ENCODE measurements at places on chromosomes 16 and 17. TPM values are rescaled to one million over a fixed set of nuclear protein-coding genes. Genes with fewer than 3 reads are reported as not detected.

NTN3 gene
- 1.4 TPM for total RNA-seq

RPL13 gene
- 1,785 TPM for total RNA-seq

PTX4 gene
- total RNA-seq, result not detected

SERPINF2 gene
- 0.38 TPM for total RNA-seq

NAGS gene
- total RNA-seq, result 0.29 TPM

C17orf78 gene
- not detected for total RNA-seq

KRT16 gene
- total RNA-seq, result 1.4 TPM

KRTAP2-4 gene
- not detected for total RNA-seq

CDT1 gene
- 5.6 TPM for total RNA-seq

DNA sequence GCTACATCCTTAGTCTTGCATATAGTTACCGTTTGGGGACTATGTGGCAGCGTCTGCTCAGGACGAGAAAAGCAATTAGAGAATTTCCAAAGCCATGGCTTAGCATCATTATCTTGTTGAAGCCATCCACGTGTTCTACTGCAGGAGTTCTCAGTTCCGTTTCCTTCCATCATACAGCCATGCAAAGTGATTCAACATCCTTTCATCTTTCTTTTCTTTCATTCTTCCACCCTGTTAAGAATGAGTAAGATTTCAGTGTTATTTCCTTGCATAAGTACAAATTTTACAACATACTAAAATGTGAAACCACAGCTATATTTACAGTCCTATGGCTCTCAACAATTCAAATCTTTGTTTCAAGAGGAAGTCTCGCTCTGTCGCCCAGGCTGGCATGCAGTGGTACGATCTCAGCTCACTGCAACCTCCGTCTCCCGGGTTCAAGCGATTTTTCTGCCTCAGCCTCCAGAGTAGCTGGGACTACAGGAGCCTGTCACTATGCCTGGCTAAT lies 3.8 kb downstream of the MARF1 start:
- no peak for DNase-seq

GRCh38 chr17:51650202-51650601 lies 389.9 kb downstream of the UTP18 start:
- DNase-seq, result no peak

- DNase-seq, result no peak
Observed at GRCh38 chr16:2985462-2985861, 5.2 kb upstream of the PKMYT1 start.

GRCh38 chr17:79132271-79133064 lies 57.8 kb downstream of the ENGASE start:
- no peak for DNase-seq

DNA sequence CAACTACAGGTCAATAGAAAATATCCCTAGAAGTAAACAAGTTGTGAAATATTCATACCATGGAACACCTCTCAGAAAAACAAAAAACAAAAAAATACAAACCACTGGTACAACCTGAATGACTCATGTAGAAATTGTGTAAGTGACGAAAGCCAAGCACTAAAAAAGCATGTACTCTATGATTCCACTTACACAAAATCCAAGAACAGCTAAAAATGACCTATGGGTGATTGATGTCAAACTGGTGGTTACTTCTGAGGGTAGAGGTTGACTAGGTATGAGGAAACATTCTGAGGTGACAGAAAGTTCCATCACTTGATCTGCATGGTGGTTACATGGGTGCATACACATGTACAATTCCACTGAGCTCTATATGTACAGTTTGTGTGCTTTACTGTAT lies 31.1 kb downstream of the DHRS7C start:
- no peak for DNase-seq

DNA sequence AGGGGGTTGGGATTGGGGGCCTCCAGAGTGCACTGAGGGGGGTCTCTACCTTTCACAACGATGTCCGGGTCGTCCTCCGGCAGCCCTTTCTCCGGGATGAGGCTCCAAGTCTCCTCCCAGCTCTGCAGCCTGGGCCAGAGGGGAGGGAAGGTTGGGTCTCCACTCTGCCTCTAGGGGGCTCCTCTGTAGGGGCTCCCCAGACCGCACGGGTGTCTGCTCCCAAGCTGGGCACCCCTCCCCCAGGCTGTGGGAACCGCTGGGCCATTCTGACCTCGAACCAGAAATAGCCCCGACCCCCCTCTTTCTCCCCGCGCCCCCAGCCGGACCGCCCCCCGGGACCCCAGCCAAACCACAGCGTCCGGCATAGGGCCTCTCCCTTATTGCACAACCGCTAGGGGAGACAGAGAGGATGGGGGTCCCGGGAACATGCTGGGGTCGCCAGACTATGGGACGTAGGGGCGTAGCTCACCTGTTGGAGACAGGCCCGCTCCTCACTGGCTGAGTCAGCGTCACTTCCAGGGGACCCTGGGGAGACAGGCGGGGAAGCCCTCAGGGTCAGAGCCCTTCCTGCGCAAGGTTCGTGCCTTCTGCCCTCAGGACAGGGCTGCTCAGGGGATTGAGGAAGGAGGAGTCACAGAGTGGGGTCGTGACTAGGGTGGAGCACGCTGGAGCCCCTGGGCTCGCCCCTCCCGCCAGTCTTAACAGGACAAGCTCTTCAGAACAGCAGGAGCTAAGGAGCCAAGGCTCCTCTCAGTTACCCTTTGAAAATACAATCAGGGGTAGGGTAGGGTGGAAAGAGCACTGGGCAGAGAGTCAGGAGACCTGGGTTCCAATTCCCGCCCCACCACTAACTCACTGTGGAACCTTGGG lies 2.7 kb downstream of the PLEKHH3 start:
- DNase-seq, result no peak

- DNase-seq, result no peak
Observed at GRCh38 chr17:3973495-3974137, 9.4 kb upstream of the ATP2A3 start.

GRCh38 chr17:46028374-46028773 lies 29.3 kb downstream of the STH start:
- DNase-seq, result no peak

DNA sequence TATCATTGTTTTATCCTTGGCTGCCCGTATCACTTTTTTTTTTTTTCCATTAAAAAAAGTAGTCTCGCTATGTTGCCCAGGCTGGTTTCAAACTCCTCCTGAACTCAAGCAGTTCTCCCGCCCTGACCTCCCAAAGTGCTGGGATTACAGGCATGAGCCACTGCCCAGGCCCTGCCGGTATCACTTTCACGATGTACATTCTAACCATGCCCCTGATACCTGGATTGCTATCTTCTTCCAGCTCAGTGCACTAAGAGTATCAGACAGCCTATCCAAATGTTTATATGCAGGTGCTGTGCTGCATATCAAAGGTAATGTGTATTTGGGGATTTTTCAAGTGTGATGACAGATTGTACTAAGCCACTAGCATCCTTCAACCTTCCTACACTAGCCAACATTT lies 14.2 kb downstream of the MOSMO start:
- no peak for DNase-seq

DNA sequence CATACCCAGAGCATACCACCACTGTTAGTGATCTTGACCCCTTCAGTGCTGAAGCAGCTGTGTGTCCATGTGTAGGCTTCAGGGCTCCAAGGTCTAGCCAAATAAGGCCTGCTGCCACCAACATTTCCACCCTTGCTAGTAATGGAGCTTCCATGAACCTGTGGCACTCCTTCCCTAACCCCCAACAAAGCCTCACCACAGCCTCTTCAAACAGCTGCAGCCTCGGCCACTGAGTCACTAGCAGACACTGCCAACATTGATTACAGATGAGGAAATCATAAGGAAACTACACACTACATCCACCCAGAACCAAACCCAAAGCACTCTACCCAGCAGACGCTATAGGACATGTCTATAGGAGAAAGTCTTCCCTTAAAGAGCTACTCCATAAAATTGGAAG lies 610.7 kb downstream of the KCNJ2 start:
- DNase-seq, result no peak

GRCh38 chr16:88347656-88348376 lies 34.9 kb upstream of the ZNF469 start:
- DNase-seq, result no peak

- no peak for DNase-seq
Observed at GRCh38 chr17:37662353-37662752, 19.1 kb upstream of the DDX52 start.

DNA sequence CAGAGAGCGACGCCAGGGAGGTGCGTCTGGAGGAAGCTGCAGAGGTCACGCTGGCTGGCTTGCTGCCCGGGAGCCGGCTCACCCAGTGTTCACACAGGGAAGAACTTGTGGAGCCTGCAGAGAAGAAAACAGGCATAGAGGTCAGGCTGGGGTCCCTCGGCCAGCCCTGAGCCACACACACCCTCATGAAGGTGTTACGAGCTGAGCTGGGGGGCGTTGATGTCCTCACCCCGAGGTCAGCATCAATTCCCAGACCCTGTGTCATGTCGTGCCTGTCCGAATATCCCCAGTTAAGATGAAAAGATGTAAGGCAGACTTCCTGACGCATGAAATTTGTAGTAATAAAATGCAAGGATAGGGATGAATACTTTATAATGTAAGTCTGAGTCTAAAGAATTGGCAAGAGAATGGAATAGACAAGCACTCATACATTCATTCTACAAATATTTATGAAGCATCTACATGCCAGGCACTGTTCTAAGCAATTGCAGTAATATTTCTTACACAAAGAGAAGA lies 77.1 kb downstream of the USP31 start:
- no peak for DNase-seq

DNA sequence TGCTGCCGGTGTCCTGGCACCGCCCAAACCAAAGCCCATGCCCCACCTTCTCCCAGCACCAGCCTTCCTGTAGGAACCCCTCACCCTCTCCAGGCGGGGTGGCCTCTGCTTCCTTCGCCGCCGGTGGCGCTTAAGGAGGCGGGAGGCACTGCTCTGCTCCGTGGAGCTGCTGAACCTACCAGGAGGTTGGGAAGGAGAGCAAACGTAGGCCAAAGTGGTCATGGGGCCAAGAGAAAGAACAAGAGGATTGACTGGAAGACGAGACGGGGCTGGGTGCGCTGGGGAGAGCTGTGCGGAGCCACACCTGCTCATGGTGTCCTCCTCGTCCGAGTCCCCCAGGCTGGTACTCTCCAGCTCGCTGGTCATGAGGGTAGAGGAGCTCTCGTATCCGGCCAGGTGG lies 4.8 kb downstream of the DVL2 start:
- DNase-seq, result no peak

- DNase-seq, result no peak
Observed at GRCh38 chr17:7667656-7668406, 17.1 kb downstream of the ATP1B2 start.

DNA sequence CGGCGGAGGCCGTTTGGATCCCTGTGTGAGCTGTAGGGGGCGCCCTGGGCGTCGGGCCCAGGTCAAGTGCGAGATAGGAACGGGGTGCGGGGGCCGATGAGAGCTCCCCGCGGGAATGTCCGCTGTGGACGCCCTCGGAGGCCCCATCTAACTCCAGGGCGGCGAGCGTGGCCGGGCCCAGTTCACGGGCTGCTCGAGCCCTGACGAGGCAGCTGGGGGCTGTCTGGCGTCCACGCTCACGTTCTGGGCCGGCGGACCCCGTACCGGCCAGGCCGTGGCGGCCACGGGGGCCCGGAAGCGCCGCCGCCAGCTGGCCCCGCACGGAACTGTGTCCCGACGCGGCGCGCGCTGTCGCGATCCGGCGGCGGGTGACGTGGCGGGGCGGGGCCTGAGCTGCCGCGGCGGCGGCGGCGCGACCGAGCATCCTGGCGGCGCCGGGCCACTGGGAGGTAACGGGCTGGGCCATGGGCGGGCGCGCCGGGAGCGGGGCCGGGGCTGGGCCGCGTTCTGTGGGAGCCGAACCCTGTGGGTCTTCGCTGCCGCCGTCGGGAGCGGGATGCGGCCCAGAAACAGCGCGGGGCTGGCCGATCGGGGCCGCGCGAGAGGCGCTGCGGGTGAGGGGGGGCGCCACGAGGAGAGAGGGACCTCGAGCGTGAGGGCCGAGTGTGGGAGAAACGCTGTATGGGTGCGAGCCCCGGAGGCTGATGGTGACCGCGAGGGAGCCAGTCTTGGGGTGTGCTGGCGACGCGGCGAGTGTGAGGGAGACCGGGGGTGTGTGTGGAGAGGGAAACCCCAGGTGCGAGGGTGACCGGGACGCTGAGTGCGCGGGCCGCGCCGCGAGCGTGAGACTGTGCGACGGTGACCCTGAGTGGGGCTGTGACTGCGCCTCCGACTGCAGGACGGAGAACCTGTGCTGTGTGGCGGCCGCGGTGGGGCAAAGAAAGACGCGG lies at the start of gene SLC7A6:
SLC7A6 (plus strand) TSS at position 399 of the 950 bp plus-strand sequence. CDS start 10,201 bp downstream, outside the sequence.
- peak; percentile 91 for DNase-seq

- no peak for DNase-seq
Observed at GRCh38 chr16:24253192-24253591, 2.9 kb upstream of the CACNG3 start.

DNA sequence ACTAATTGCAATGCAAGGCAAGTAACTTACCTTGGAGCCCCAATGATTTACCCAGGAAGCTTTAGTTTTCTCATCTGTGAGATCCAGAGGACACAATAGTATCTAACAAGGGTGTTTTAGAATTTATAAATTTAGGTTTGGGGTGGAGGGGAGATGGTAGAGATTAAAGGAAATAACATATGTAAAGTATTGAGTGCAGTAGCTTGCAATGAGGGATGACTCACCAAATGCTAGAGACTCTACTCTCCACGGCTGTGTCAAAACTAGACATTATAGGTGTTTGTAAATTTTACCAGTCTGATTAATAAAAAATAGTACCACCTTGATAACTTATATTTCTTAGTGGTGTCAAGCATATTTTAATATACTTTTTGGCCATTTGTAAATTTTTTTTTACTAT lies 3.7 kb upstream of the ABCA9 start:
- DNase-seq, result no peak

GRCh38 chr16:69107316-69107962 lies 2.0 kb downstream of the HAS3 start:
- no peak for DNase-seq

DNA sequence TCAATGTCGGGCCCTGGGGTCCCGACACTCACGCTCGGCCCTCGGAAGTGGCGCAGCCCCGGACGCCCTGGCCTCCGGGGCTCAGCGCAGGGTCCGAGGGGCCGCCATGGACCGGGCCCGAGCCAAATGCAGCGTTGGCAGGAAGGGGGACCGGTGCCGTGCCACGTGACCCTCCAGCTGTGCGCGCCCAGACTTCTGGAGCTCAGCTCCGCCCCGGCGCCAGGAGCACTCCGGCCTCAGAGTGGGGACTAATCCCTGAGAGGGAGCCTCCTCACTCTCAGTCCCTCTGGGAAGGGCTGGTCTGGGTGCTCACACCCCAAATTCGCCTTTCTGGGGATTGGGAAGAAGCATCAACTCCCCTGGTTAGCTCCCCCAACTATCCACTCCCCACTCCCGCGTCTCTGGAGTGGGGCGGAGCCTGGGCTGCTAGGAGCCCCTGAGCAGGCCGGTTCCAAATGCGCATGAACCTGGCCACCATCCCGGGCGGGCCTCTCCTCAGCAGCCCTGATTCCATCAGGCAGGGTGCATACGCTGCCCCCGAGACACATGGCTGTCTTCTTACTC lies at the start of gene B3GNT9:
B3GNT9 (minus strand) TSS at position 166 of the 564 bp plus-strand sequence. CDS start 513 bp downstream, outside the sequence.
- DNase-seq, result no peak
